ENCODE measurements at places on chromosomes 6 and 20.

DNA sequence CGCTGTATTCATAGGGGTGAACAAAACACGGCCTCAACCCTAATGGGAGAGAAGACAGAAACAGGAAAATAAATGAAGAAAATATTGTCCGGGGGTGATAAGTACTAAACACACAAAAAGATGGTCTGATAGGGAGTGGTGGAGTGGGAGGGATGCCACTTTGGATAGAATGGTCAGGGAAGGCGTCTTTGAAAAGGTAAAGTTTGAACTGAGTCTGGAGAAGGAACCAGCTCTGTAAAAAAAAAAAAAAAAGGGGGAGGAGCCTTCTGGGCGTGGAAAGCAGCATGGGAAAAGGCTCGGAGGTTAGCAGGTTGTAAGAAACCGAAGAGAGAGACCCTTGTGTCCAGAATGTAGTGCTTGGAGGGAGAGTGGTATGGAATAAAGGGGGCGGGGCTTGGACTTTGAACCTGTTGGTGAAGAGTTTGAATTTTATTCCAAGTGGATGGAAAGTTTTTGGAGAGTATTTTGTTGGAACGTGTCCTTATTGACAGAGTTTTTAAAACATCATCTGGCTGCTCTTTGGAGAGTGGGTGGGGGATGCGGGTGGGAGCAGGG, 1.8 kb downstream of the CHMP4B start:
- H3K36me3 ChIP-seq: peaks cover 16% of the 10 kb centered on the region
- H3K27me3 ChIP-seq: no peaks in the 10 kb centered on the region
- H3K4me1 ChIP-seq: peaks cover 51% of the 10 kb centered on the region
- DNase-seq: no peak
- H3K27ac ChIP-seq: peak overlapping the region; percentile 97
- H3K4me3 ChIP-seq: peak overlapping the region; percentile 92

GRCh38 chr20:35698298-35699126, 640 bp downstream of the NFS1 start:
- peak; percentile 45 for DNase-seq
- H3K36me3 ChIP-seq: peaks cover 8% of the 10 kb centered on the region
- peak overlapping the region; percentile 85 for H3K27ac ChIP-seq

DNA sequence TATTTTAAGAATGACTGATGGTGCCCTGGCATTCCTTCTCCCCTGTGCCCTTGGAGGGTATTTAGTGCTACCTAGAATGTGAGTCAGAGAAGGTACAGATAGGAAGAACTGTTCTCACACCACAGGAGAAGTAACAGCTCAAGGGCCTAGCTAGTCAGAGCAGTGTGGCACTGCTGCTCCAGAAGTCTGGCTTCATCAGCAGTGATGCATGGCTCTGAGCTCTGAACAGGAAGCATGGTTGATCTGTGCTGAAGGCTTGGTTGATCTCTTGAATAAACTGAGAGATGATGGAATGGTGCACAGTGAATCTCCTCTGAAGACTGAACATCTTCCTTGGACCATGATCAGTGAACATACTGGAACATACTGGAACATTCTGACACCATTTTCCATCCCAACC, 425.3 kb upstream of the SLC35B3 start:
- H3K27me3 ChIP-seq: no peaks in the 10 kb centered on the region
- DNase-seq: no peak
- H3K27ac ChIP-seq: no peak overlapping the region
- H3K4me3 ChIP-seq: no peak overlapping the region
- H3K36me3 ChIP-seq: no peaks in the 10 kb centered on the region

DNA sequence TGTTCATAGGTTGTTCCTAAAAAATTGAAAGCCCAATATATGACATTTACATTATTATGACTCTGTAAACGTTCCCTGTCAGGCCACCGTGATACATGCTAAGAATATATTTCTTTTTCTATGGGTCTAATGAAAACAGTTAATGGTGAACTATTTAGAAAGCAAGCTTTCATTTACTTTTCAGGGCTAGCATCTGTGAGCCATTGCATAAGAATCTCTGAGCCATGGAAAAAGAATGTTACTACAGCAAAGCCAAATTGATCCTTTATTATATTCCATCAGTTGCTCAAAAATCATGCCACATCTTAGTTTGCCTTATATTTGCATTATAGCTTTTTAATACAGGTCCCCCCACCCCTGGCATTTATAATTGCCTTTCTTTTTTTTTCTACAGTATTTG, 275.5 kb downstream of the ZFAND3 start:
- no peak overlapping the region for H3K27ac ChIP-seq
- H3K27me3 ChIP-seq: no peaks in the 10 kb centered on the region
- H3K4me1 ChIP-seq: peaks cover 6% of the 10 kb centered on the region

GRCh38 chr6:11665604-11666326, 112.8 kb downstream of the ADTRP start:
- H3K27ac ChIP-seq: peak overlapping the region; percentile 67
- H3K4me3 ChIP-seq: no peak overlapping the region
- peaks cover 4% of the 10 kb centered on the region for H3K4me1 ChIP-seq
- H3K27me3 ChIP-seq: no peaks in the 10 kb centered on the region
- peaks cover 5% of the 10 kb centered on the region for H3K36me3 ChIP-seq

DNA sequence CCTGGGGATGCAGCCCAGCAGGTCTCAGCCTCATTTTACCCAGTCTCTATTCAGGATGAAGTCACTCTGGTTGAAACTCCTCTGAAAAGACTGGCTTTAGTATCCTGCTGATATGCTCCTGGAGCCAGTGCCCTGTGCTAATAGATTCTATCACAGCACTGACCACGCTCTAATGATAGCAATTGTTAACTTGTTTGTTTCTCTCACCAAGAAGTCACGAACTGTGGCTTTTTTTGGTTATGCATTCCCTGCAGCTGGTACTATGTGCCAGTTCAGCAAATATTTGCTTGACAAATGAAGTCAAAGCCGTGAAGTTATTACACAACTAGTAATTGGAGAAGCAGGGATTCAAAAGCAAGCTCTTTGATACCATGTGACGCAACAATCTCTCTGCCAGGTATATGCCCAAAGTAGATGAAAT, 754.6 kb downstream of the KIF16B start:
- no peaks in the 10 kb centered on the region for H3K36me3 ChIP-seq
- H3K27me3 ChIP-seq: no peaks in the 10 kb centered on the region
- no peak overlapping the region for H3K27ac ChIP-seq

Measured in type B pancreatic cell (in vitro differentiated cells).